DND-41 (cell line): ENCODE measurements at places on chromosomes 4 and X.

GRCh38 chr4:23373261-23373660 lies 516.6 kb downstream of the PPARGC1A start:
- no peak for DNase-seq

GRCh38 chr4:145316897-145317574 lies 136.6 kb upstream of the OTUD4 start:
- DNase-seq = no peak

DNA sequence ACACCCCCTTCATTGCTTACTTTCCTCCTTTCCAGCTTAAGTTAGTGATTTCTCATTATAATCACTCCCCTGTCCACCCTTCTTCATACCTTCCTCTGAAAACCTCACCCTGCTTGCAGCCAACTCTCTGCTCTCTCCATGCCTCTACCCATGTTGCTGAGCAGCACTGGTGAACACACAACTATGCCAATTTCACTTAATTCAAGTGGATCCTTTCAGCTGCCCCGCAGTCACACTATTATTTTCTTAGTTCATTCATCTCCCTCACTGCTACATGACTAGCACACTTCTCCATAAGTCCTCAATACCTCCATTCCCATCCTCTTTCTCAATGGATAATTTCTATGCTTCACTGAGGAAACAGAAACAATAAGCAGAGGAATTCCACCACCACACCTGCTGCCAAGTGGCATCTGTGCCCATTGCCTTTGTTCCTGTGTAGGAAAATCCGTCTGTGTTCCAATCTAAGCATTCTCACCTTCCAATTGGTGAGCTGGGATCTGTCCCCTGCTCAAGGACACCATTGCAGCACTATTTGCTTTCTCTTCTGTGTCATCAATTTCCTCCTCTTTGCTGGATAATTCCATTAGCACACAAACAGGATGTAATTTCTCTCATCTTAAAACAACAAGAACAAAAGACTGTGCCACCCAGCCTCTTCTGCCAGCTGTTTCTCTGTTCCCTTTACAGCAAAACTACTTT lies 25.2 kb upstream of the PRSS48 start:
- no peak for DNase-seq

GRCh38 chr4:117700111-117700892 lies 334.0 kb upstream of the NDST3 start:
- no peak for DNase-seq

GRCh38 chrX:23598575-23598974 lies 68.7 kb upstream of the PRDX4 start:
- no peak for DNase-seq

- no peak for DNase-seq
Observed at GRCh38 chr4:87844452-87844851, 11.7 kb downstream of the MEPE start.

GRCh38 chr4:105106426-105106825 lies 40.2 kb upstream of the TET2 start:
- DNase-seq = no peak

DNA sequence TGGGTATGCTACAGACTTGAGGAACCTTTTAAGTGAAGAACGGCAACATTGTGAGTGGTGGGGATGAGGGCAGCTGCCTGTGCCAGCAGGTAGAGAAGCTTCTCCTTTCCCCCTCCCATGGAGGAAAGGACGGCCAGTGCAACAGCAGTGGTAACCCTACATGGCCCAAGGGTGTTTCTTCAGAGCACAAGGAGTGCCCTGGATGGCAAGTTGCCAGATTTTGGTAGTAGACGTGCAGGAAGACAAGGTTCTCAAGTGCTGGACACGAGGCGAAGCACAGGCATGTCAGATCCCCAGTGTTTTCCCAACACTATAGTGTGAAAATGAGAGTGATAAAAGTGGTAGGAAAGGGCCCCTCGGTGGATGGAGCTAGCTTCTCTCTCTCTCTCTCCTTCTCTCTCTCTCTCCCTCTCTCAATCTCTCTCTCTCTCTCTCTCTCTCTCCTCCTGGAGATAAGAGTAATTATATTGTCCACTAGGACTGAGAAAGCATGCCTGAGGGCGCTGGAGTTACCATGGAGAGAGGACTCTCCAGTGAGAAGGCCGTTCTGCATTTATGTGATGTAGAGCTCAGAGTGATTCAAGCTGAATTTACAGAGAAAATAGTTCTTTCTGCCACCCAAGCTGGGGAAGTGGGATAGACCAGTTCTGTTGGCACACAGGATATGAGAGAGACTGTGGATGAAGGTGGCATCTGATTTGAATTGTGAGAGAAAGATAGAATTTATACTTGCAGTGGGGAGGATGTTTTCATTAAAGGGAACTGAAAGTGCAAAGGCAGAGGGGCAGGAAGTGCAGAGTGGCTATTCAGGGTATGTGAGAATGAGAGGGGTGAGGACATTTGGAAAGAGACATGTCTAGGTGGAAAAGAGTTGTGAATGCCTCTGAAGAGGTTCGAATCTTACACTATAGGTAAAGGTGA lies 25.7 kb upstream of the TRPC3 start:
- DNase-seq = no peak

GRCh38 chrX:49760290-49760890 lies 64.6 kb upstream of the PAGE1 start:
- DNase-seq = no peak

DNA sequence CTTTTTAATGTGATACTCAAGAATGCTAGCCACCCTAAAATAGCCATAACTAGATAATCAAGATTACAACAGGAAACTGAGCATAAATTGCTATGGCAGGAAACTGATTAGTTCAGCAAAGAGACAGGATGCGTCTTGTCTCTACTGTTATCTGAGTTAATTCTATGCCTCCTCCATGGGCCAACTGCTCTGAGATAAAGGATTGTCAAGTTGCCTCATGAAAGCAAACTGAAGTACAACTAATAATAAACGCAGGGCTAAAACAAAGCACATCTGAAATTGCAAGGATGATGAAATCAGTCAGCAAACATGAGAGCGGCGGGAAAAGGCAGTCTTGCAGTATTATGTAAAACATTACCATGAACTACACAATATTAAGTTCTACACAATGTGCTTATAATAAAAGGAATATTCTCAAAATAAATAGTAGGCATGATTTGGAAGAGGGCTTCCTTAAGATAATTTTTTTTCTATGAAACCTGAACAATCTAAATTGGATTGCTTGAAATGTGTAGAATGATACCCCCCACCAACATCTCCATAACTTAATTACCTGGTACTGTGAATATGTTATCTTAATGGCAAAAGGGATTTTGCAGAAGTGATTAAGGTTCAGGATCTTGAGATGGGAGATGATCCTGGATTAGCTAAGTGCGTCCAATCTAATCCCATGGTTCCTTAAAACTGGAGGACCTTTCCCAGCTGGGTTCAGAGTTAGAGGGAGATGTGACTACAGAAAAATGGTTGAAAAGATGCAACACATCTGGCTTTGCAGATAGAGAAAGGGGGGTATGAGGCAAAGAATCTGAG lies 65.9 kb downstream of the ANTXR2 start:
- DNase-seq = peak; percentile 67
